Stimulated activated CD4-positive, alpha-beta T cell treated with anti-CD3 and anti-CD28 coated beads, Interleukin-2, amount 100 ng/mL, for 24 hours (primary cell): ENCODE measurements at places on chromosomes 2 and 18.

- no peak for DNase-seq
Measured at GRCh38 chr2:238521870-238522269, 95.1 kb downstream of the ASB1 start.

DNA sequence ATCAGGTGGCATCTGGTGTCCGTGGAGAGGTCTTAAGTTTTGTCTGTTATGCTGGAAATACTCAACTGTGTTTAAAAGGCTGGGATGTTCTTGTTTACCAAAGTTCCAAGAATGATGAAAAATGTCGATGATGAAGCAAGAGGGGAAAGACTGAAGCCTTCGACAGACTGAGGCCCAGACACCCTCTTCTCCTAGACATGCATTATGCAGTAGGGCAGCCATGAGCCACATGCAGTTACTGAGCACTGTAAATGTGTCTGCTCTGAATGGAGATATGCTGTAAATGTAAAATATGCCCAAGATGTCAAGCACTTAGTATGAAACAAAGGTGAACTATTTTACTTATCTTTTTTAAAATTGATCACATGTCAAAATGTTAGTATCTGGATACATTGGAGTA lies 163.1 kb downstream of the GALNT14 start:
- DNase-seq, result no peak

DNA sequence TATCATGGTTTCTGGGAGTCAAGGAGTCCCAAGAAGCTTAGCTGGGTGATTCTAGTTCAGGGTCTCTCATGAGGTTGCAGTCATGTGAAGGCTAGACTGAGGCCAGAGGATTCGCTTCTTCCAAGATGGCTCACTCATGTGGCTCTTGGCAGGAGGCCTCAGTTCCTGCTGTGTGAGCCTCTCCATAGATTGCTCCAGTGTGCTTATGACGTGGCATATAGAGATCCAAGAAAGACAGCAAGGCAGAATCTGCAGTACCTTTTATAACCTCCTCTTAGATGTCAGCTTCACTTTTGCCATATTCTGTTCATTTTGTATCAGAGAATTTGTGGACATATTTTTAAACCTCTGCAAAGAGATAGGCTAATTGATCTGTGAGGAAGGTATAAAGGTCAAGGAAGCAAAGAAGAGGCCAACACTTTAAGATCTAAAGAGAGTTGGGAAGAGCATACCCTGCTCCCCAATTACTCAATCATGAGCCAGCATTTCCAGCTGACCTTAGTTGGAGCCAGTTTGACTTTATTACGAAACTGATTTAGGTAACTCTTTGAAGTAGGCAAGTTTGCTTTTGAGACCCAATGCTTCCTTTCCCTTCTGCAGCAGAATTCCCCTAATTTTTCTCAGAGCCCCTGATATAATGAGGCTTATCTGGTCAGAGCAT lies 134.7 kb downstream of the EML6 start:
- no peak for DNase-seq

GRCh38 chr2:231317579-231317978 lies 77.9 kb upstream of the B3GNT7 start:
- DNase-seq, result no peak

- no peak for DNase-seq
Measured at GRCh38 chr2:201777043-201777442, 3.7 kb downstream of the ALS2 start.

DNA sequence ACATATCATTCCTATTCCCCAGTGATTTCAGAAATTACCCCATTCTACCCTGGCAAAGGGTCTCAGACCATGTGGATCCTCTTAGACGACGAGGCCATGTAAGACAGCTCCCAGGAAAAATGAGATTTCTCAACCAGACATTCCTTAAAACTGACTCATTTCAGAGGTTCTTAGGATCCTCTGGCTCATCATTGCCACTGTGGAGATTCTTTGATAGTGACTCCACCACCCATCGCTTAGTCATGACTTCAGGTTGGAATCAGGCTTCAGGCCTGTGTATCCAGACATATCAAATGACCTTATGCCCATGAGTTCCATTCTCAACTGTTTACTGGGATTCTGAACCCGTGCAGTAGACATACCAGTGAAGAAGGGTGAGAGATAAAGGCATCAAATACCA lies 245.6 kb upstream of the TCF4 start:
- no peak for DNase-seq

GRCh38 chr2:158459161-158460003 lies 2.6 kb downstream of the PKP4 start:
- no peak for DNase-seq

- DNase-seq, result no peak
Measured at GRCh38 chr2:14285812-14286211, 346.7 kb upstream of the LRATD1 start.

- DNase-seq, result no peak
Measured at GRCh38 chr2:44944102-44944951, 2.8 kb downstream of the SIX3 start.

DNA sequence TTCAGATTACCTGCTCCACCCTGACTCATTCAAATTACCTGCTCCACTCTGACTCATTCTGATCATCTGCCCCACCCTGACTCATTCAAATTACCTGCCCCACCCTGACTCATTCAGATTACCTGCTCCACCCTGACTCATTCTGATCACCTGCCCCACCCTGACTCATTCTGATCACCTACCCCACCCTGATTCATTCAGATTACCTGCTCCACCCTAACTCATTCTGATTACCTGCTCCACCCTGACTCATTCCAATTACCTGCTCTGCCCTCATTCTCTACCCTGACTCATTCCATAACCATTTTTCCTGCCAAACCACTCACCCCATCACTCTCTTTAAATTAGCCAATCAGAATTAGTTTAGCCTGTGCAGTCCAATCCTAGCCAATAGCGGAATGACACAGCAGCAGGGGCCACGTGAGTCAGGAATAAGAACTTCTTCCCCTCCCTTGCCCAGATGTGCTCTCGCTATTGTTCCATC lies 26.2 kb downstream of the CFAP53 start:
- no peak for DNase-seq
